ENCODE measurements at places on chromosomes 1 and 21.

DNA sequence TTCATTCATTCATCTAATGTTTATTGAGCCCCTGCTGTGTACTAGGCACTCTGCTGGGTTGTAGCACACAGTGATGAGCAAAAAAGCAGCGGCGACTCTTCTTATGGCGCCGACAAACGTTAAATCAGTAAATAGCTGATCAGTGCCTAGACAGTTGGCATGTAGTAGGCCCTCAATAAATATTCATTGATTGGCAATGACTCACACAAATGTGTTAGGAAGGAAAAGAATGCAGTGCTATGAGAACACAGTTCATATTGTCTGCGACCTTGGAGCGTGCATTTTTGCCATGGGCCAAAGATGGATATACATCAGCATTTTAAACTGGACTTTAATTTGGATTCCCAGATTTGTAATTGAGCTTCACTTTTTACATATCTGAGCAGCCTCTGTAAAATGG lies 52.0 kb downstream of the PRDM2 start:
- DNase-seq, result no peak

- DNase-seq, result no peak
Observed at GRCh38 chr1:202016022-202016810, 5.8 kb downstream of the ELF3 start.

GRCh38 chr1:73205294-73205973 lies 923.1 kb upstream of the NEGR1 start:
- DNase-seq, result no peak

GRCh38 chr1:6889875-6890480 lies 104.7 kb downstream of the CAMTA1 start:
- peak; percentile 32 for DNase-seq

DNA sequence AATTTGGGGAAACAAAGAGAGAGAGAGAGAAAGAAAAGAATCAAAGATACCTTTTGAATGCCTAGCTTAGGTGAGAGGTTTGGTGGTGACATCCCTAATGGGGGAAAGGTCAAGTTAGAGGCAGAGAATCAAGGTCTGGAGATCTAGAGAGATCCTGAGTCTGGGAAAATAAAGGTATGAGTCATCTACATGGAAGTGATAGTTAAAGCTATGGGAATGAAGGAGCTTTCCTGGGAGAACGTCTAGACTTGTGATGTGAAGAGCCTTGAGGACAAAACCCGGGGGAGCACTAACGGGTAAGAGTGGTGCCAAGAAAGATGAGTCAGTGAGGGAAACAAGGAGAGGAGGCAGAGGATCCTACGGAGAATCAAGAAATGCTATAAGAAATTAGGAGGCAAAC lies 110.8 kb upstream of the RUNX1 start:
- DNase-seq, result no peak
